SHP77 treated with DMSO at 0.1 percent for 48 hours (cell line): ENCODE measurements at places on chromosomes 2 and 18.

- no peak for DNase-seq
Measured at GRCh38 chr18:31450409-31450808, 2.9 kb downstream of the DSG3 start.

GRCh38 chr18:78408623-78409022 lies 571.0 kb upstream of the SALL3 start:
- DNase-seq, result no peak

DNA sequence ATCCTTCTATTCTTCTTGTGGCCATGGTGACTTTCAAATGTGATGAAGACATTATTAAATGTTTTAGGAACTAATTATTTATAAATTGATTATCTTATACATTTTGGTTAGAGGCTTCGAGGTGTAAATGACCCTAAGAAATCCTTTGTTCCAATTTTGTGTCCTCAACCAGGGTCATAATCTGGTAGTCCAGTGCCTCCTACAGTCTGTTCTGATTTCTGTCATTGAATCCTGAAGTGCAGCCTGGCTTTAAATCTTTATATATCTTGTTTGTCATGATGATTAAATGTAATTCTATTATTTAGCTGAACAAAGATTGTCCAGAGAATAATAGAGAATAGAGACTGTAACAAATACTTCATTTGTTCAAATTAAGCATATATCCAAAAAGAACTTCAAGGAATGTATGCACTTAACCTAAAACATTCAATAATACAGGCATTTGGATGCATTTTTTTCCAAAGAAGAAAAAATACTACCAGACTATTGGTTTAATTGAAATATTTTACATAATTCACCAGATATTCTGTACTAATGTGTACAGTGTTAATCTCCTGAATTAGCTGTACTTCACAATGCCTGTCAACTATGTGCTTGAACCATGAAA lies 89.8 kb downstream of the PRPF40A start:
- no peak for DNase-seq

- DNase-seq, result no peak
Measured at GRCh38 chr2:43214253-43214652, 12.2 kb downstream of the ZFP36L2 start.

DNA sequence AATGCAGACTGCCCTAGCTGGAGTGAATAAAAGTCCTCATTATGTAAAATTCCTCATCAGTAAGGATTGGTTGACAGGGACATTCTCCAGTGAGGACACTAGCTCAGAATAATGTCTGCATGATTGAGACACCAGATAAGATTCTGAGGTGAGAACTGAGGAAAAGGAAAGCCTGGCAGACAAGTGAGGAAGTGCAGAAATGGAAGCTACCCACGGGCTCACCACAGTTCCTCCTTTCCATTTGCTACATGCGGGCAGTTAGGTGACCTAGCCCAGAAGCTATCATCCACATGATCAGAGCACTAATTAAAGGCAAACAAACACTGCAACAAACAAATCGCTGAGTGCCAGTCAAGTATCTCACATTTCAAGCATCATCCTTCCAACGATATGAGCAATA lies 27.7 kb downstream of the NETO1 start:
- DNase-seq, result no peak

DNA sequence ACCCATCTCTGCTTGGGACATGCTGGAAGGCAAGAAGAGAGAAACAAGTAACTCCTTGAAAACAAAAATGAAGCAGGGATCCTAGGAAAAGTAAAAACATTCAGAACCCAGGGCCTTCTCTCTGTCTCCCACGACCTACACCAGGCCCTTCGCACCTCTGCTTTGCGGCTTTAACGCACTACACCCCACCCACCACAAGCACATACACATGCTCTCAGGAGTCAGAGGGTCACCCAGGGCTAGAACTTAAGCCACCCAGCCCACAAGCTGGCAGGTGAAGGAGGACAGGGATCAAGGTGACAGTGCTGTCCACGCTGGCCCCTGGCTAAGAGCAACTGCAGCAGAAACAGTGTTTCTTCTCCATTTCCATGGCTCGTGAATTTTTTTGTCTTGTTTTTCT lies 72.2 kb downstream of the BCL11A start:
- DNase-seq, result no peak

DNA sequence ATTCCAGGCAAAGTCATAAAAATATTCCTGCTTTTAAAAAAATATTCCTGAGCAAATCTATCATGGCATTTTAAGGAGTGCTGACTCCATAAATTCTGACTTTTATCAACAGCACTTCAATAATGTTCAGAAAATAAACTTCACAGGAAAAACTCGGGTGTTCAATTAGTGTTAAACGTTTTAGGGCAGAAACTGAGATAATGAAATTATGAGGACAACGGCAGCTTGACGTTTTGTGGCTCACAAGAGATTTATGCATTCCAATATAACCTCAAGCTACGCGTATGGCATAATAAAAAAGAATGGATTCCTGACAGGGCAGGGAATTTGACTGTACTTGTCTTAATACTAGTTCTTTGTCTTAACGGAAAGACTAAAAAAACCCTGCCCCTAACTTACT lies 133.2 kb downstream of the ICOS start:
- DNase-seq, result no peak

GRCh38 chr18:40094441-40094840 lies 1860.6 kb upstream of the PIK3C3 start:
- DNase-seq, result no peak

GRCh38 chr2:109454765-109455394 lies 158.9 kb downstream of the SEPTIN10 start:
- no peak for DNase-seq

- no peak for DNase-seq
Measured at GRCh38 chr2:6955511-6956136, 38.4 kb downstream of the RNF144A start.

- no peak for DNase-seq
Measured at GRCh38 chr18:63017076-63017475, 301.7 kb downstream of the PHLPP1 start.

DNA sequence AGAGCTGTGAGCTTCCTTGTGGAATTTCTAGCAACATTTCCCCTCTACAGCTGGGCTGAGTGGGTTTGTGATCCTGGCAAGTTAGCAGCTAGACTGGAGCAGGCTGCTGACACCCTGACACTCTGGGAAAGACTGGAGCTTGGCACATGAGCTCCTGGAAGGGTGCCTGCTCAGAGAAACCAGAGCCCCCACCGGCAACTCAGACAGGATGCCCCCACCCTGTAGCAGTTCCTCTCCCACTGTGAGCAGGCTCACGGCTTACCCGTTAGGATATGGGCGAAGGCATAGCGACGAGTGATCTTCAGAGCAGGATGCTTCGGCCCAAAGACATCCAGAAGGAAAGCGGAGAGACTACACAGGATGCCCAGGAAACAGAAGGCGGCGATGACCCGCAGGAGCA lies 11.2 kb downstream of the TMEM127 start:
- DNase-seq, result no peak

DNA sequence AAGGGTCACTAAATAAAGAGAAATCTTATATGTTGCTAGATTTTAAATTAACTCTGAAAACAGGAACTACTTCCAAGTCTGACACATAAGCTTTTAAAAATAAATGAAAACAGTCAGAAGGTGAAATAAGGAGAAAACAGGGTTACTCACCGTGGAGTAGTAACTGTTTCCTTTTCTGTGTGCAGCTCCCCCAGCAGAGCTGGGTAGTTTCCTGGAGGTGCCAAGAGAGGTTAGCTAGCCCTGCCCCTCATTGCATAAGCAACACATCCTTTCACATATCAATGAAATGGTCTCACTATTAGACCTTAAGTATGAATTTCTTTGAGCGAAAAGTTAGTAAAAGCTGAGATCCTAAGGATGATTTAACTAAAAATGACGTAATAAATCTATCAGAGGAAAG lies 54.0 kb upstream of the GPR75 start:
- no peak for DNase-seq

GRCh38 chr2:191800874-191801273 lies 46.0 kb downstream of the CAVIN2 start:
- DNase-seq, result no peak

DNA sequence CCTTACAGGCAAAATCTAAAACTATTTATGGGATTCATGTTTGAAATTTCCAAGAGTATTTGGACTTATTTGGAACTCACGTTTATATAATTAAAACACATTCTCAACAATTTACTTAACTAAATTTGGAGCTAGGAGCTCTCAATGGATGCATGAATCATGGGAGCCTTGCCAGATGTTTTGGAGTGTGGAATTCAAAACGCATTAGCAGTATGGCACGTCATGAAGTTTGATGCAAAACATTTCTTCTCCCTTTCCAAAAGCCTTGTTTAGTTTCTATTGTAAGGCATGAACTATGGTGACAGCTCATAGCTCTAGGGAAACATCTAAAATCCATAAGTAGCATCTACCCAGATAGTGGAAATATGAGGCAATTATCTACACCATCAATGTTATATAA lies 701.6 kb downstream of the SATB2 start:
- DNase-seq, result no peak

DNA sequence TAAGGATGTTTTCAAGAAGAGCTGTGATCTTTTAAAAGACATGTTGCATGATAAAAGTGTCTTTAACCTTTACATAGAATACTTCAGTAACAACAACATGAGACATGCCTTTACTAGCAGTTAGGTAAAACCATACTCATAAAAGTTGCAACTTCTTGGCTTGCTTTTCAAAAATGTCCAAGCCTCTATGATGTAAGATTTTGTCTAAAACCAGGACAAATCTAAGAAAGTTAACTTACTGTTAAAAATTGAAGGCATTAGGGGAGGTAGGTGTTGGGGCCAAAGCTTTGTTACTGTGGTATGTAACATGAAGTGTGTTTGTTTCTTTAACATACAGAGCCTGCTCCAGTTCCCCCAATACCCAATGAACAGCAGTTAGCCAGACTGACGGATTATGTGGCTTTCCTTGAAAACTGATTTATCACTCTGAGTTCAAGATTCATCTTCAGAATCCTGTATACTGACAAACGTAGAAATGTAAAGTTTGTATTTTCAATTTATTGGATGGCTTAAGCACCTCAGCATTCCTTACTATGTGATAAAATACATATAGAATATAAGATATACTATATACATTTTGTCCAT lies 11.7 kb downstream of the COPS8 start:
- DNase-seq, result no peak

- no peak for DNase-seq
Measured at GRCh38 chr2:204967199-204967960, 422.1 kb downstream of the PARD3B start.

DNA sequence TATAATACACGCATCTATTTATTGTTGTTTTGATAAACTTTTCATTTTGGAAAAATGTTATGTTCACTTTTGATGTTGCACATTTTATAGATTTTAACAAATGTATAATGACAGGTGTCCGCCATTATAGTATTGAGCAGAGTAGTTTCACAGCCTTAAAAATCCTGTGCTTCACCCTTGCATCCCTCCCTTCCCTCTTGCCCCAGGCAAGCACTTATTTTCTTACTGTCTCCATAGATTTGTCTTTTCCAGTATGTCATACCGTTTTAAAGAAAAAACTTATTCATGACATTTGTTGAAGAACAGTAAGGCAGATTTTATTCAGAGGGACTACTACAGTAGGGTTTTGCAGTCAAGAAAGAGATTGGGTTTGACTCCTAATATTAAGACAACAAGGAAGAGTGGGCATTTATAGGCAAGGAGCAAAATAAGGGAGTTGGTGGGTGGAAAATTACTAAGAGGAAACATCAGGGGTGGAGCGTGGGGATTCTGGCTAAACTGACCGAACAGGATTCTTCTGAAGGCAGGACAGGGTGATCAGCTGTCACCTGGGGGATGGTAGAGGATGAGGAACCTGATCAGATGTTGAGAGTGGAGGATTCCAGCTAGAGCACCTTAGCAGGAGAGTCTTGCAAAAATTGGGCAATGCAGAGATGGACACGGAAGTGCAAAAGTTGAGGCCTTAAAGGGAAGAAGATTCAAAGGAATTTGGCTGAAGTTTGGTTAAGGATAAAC lies 108.8 kb downstream of the NCK2 start:
- DNase-seq, result no peak

GRCh38 chr2:54903736-54904554 lies 146.3 kb downstream of the RTN4 start:
- no peak for DNase-seq

GRCh38 chr2:232076736-232077135 lies 115.2 kb downstream of the DIS3L2 start:
- DNase-seq, result no peak

DNA sequence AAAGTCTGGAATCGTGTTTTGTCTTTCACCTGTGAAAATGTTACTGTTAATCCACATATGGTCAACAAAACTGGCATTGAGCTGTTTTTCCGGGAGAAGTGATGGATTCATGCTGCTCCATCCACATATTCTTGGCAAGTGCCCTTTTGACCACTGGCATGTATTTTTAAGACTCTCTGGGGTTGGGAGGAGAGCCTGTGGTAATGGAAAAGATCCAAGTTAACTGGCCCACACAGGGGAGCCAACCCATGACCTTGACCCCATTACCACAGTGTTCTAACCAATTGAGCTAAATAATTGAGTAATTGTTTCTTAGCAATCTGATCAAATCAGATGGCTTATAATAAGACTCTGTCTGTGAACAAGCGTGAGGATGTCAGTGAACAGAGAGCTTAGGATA lies 296.2 kb upstream of the NRP2 start:
- no peak for DNase-seq

GRCh38 chr18:78666666-78667335 lies 312.8 kb upstream of the SALL3 start:
- DNase-seq, result no peak

GRCh38 chr2:15412779-15413178 lies 148.4 kb downstream of the NBAS start:
- no peak for DNase-seq

- no peak for DNase-seq
Measured at GRCh38 chr2:20125164-20125563, 73.7 kb upstream of the LAPTM4A start.

- DNase-seq, result no peak
Measured at GRCh38 chr2:100957996-100958653, 44.0 kb upstream of the RPL31 start.

- DNase-seq, result peak; percentile 49
Measured at GRCh38 chr2:39437522-39438296, 624 bp upstream of the MAP4K3 start.

DNA sequence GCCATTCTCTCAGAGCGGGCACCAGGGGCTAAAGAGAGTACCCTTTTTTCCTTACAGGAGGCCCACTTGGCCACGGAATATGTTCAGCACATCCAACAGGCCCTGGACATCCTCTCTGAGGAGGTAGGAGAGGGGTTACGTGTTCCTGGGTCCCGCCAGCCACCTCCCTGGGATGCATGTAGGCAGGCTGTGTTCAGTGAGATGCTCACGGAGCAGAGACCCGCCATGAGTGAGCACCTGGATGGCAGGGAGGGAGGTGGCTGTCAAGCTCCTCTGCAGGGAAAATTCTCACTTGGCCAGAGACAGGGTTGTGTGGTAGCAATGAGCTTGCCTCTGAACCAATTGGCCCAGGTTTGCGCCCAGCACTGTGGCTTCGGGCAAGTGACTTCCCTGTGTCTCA lies 123.1 kb upstream of the PPP1CB start:
- DNase-seq, result no peak

GRCh38 chr18:60746919-60747318 lies 374.3 kb upstream of the MC4R start:
- no peak for DNase-seq

- no peak for DNase-seq
Measured at GRCh38 chr2:233060980-233061590, 943 bp downstream of the INPP5D start.
